ENCODE measurements at places on chromosomes 16 and 17.

DNA sequence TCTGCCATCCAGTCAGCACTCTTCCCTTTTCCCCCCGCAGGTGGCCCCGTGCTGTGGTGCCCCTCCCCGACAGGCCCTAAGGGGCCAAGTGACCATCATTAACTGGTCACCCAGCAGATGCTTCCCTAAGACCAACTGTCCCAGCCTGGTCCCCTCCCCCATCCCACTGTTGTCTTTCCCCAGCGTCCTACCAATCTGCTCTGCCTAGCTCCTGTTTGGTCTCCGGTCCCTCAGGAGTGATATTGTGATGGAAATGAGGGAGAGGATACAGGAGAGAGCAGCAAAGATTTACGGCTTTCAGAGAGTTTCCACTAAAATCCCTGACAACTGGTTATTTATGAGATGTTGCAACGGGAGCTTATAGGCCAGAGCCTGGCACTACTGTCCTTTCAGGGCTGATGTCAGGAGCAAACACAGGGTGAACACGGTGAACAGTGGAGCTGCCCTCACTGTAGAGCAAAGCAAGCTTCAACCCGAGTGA is 1.4 kb upstream of the TTLL6 start:
- no peak for DNase-seq

DNA sequence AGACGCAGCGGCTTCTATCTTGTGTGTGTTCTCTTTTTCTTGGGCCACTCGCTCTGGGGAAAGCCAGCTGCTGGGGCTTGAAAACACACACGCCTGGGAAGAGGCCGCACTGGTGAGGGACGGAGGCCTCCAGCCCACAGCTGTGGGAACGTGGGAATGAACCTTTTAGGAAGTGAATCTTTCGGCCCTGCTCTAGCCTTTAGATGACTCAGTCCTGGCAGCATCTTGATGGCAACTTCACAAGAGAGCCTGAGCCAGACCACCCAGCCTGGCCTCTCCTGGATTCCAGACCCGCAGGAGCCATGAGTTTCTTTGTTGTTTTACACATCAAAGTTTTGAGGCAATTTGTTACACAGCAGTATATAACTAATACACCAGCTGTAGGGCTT is 2.2 kb upstream of the PDPK1 start:
- DNase-seq, result no peak

DNA sequence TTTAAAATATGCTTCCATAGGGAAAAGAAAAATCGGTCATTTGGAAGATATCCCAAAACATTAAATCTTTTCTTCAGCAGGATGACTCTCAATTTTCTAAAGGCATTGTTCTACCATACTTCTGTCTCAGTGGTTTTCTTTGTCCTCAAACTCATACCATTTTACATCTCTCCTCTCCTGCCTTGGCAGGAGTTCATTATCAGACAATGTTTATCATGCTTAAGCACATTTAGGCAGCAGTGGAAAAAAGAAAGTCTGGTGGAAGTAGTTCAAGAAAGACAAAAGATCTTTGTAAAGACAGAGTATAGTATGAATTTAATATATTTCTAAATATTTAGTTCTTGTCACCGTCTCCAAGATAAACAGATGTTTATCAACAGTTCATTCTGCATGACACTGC is 68.2 kb downstream of the CDK12 start:
- no peak for DNase-seq

GRCh38 chr17:76048025-76048605 is 21.0 kb upstream of the EVPL start:
- no peak for DNase-seq

DNA sequence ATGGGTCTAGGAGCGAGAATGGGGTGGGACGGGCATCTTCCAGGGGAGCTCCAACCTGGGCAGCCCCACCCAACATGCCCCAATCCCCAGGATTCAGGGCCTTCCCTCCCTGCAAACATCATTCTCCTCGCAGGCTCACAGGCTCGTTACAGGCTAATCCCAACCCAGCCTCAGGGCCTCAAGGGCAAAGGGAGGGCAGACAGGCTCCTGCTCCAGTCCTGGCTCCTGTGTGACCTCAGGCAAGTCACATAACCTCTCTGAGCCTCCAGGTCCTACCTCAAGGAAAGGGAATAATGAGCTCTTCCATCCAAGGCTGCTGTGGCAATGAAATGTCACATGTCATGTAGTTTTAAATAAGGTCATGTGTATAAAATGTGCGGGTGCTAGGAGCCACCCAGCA is 186.5 kb upstream of the TNRC6C start:
- DNase-seq, result no peak

- DNase-seq, result no peak
Measured at GRCh38 chr17:41474863-41475262, 6.1 kb downstream of the KRT35 start.

- no peak for DNase-seq
Measured at GRCh38 chr17:56031636-56032035, 121.6 kb upstream of the ANKFN1 start.

GRCh38 chr17:48601207-48601538 is 3.6 kb downstream of the HOXB6 start:
- DNase-seq, result no peak

Data from stimulated activated CD4-positive, alpha-beta T cell treated with anti-CD3 and anti-CD28 coated beads, Interleukin-15, amount 100 ng/mL, for 24 hours (primary cell).